ENCODE measurements at places on chromosomes 11 and 22.

GRCh38 chr22:42880815-42881214 lies 23.7 kb upstream of the ARFGAP3 start:
- DNase-seq, result no peak

DNA sequence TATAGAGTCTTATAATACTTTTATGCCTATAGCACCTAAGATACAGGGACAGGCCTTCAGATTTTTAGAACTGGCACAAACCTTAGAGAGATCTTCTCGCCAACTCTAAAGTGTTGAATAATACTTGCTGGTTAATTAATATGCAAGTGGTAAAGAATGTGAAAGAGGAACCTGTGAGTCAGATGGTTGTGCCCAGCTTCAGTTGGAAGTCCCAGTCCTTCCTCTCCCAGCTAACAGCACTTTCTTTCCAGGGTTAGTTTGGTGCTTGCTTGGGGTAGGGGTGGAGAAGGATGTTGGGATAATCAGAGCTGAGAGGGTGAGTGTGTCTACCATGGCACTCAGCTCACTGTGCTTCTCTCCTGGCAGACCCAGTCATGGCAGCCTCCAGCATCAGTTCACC lies 4.9 kb upstream of the TMEM132A start:
- DNase-seq, result no peak

DNA sequence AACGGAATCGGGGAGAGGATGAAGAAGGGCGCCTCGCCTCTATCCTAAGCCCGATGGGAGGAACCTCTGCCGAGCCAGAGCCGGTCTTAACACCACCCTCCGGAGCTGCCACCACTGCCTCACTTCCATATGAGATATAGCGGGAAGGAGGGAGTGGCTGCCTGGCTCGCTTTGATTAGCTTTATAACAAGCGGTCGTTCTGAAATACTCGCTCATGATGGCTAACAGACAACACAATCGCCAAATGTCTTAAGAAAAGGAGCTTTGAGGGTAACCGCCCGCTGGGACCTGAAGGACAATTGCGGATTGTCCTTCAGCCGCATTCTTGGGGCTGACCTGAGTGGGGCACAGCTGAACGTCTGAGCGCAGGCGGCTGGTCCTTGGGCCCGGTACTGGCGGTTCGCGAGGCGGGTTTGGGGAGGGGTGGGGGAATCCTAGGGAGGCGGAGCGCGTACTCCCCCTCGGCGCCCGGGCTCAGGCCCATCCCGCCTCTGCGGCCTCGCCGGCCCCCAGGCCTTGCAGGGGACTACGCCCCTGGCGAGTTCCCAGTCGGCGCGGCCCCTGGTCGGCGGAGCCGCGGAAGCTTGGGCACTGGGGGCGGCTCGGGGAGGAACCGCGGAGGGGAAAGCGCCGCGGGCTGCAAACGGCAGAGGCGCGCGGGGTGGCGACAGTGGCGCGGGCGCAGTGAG lies at the start of gene PLAAT5:
Gene PLAAT5, minus strand, starts transcription at position 617 of the 689 bp plus-strand sequence. Its CDS starts 133 bp downstream, at position 484.
- peak; percentile 6 for DNase-seq

DNA sequence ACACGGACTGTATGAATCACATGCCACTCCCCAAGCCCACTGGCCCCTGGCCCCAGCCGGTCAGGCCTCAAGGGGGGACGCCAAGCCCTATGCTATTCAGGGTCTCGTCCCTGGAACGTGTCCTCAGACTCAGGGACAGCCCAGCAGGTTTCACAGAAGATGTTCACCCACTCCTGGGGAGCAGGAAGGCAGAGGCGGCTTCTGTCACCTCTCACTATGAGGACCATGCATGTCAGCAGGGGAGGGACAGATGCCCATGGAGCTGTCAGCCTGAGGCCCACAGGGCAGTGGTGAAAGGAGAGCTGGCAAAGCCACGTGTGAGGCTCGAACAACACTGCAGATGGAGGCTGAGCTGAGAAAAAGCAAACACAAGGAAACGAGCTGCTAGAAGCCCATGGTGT lies 192.0 kb downstream of the SHANK2 start:
- no peak for DNase-seq

DNA sequence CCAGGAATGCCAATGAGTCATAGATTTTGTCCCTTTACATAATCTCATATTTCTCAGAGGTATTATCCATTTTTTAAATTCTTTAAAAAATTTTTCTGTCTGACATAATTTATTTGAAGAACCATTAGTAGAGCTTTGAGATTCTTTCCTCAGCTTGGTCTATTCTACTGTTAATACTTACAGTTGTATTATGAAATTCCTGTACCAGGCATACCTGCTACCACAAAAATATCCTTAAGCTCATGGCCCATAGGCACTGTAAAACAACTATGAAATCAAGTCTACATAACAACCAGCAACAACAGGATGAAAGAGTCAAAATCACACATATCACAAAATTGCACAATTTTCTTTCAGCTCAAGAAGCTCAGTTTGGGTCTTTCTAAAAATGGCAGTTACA lies 541.3 kb downstream of the LUZP2 start:
- DNase-seq, result no peak

GRCh38 chr11:64998690-64999431 lies 2.1 kb upstream of the BATF2 start:
- no peak for DNase-seq

DNA sequence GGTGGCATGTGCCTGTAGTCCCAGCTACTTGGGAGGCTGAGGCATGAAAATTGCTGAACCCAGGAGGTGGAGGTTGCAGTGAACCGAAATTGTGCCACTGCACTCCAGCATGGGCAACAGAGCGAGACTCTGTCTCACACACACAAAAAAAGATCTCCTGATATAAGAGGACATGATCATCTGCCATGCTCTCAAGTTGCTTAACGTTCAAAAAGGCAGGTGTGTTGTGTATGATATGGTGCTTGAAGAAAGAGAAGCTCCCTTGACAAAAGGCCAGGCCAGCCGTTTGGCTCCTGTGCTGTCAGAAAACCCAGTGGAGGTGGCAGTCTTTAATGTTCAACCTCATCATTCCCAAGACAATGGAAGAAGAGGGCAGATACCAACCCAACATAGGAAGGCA lies 117.3 kb upstream of the PLET1 start:
- no peak for DNase-seq

GRCh38 chr22:44765571-44766285 lies 13.4 kb downstream of the ARHGAP8 start:
- DNase-seq, result no peak

DNA sequence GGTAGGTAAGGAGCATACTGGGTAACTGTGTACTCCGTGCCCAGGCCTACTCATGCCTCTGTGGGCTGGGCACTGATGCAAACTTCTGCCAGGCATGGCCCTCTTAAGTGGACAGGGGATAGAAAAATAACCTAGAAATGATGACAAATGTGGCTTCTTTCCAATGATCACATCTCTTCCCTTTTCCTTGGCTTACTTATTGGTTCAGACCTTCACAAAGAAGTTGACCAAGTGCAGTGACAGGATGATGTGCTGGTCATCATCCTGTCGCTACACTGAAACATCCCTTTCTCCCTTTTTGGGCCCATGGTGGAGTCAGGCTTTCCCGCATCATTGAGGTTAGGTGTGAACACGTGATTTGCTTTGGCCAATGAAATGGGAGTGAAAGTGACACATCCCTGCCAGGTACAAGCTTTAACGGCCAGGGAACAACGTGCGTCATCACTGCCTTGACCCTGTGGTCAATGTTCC lies 31.8 kb upstream of the APOBEC3A start:
- no peak for DNase-seq

All from CD4-positive, alpha-beta T cell treated with Interleukin-12 subunit alpha and Interleukin-12 subunit beta, for 1 hour (primary cell).